A549 (cell line): ENCODE measurements at places on chromosomes 2 and 18.

DNA sequence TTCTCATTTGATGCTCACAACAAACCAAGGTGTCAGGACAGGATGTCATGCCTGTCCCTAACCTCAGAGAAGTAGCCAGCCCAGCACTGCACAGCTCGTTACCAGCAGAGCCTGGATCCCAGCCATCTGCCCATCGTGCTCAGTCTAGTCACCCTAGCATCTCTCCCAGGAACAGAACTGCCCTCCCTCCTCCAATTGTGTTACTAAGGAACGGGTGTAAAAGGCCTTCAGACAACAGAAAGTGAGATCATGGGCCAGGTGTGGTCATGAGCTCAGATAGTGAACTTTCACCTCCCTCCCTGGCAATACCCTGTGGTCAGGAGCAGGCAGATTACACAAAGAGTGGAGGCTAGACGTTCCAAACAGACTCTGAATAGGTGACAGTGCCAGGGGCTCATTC, 111.8 kb upstream of the PPP1CB start:
- DNase-seq: no peak

- no peak for DNase-seq
Observed at GRCh38 chr2:19893520-19894133, 8.2 kb downstream of the TTC32 start.

DNA sequence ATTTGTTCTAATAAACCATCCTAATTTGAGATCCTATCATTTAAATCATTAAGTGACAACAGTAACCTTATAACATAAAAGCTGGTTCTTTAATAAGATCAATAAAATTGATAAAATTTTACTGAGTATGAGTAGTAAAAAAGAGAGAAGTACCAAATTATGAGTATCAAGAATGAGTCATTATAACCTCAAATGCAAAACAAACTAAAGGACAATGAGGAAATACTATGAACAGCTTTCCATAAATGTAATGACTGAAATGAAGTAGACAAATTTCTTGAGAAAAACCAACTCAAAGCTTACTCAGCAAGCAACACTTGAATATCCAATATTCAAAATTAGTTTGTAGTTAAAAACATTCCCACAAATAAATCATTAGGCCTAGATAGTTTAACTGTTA, 433.0 kb downstream of the ZEB2 start:
- no peak for DNase-seq

GRCh38 chr2:8892111-8892510, 54.7 kb upstream of the KIDINS220 start:
- DNase-seq: no peak

- no peak for DNase-seq
Observed at GRCh38 chr18:784470-785172, 27.4 kb downstream of the YES1 start.

DNA sequence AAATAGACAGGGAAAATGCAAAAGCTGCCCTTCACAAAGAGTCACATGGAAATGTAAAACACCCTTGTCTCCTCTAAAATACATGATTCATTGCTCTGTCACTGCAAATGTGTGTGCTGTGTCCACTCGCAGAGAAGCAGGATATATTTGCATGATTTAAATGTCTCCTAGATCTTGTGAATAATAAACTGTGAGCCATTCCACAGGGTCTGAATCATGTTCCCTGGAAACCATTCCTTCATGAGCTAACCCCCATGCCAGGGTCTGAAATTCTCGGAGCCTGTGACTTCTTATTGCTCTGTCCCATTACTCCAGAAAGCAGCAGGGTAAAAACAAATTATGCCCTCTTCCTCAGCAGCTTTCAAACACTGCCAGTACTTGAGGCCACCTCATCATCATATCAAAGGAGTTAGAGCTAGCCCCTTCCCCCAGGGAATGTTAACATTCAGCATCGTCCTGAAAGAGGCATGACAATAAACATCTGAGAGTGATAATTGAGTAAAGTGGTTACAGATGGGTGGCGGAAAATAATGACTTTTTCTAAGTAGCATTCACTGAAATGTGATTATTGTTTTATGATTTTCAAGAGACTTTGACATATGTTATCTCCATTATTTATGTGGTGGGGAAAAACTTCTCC, 11.7 kb upstream of the CNGA3 start:
- DNase-seq: peak; percentile 50

GRCh38 chr2:28778392-28778791, 26.8 kb downstream of the PPP1CB start:
- no peak for DNase-seq

DNA sequence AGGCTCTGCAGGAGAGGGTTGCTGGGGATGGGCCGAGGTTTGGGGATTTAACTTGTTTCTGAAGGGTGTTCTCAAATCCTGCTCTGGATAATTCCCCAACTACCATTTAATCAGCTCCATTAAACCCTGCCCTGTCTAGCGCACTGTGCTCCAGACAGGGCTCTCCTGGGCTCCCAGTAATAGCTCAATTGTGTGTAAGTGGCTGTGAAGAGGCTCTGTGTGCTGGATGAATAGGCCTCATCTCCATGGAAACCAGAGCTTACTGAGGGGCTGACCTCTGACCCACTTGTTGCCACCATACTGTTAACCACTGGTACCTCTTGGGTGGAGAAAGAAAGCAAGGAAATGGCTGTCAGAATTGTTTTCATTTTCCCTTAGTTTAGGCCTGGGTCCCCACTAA, 92.9 kb downstream of the TGOLN2 start:
- no peak for DNase-seq

- no peak for DNase-seq
Observed at GRCh38 chr2:211877061-211877460, 661.5 kb downstream of the ERBB4 start.

GRCh38 chr18:3651266-3651665, 201.3 kb downstream of the TGIF1 start:
- DNase-seq: no peak

- no peak for DNase-seq
Observed at GRCh38 chr18:27778441-27778840, 398.5 kb downstream of the CDH2 start.

- DNase-seq: no peak
Observed at GRCh38 chr2:48395658-48396057, 134.3 kb upstream of the STON1 start.

DNA sequence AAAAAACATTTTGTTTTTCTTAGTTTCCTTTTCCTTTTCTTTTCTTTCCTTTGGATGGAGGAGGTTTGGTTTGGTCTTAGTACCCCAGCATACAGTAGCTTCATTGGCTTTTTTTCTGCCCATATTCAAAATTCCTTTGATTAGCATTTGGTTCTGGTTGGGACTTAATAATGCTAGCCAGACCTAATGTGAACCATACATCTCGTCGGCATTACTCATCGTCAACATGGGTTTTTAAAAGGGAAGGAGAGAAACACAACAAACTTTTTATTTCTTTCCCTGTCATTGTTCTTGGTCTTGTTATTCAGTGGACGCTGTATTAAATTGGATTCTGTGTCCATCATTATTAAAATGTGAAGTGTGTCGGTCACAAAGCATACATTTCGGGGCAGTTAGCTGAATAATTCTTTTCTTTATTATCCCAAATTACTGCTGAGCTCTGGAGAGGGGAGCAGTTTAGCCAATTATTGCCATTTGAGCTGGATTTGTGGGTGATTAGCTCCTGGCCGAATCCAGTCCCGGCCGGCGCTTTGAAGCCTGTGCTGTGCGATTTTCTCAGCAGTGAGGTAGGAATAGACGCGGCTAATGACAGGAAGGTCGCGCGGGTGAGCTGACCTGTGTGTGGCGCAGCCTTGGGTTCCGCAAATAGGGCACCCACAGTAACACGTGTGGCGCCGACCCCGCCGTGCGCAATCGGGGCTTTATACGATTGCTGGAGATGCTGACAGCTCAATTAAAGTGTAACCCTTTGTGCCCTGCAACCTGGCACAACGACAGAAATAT, 303.3 kb downstream of the GBX2 start:
- DNase-seq: no peak

GRCh38 chr2:55159037-55159651, 72.9 kb downstream of the CLHC1 start:
- no peak for DNase-seq

- DNase-seq: no peak
Observed at GRCh38 chr2:157320409-157320808, 5.2 kb downstream of the ERMN start.

DNA sequence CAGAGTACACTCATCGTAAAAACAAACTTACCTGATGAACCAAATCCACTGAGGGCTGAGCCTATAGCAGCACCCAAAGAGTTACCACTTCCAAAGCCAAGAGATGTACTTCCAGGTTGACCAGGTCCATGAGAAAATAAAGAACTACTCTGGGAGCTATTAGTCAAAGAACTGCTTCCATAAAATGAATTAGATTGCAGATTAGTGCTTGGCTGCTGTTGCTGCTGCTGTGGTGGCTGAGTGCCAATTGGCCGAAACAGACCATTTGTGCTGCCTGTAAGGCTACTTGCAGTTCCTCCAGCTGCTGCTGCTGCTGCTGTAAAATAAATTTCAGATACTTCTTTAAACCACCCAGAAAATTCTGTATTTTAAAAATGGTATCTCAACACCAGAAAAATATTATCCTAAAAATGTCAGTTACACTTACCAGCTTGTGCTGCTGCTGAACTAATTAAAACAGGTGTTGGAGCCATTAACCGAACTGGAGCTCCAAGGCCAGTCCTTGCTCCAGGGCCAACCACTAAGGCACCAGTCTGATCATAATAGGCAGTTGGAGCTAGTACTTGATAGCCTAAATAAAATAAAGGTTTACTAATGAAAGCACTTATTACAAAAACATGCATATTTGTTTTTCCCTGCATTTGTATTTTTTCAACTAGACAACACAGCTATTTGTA, 58.1 kb upstream of the SDC1 start:
- no peak for DNase-seq

DNA sequence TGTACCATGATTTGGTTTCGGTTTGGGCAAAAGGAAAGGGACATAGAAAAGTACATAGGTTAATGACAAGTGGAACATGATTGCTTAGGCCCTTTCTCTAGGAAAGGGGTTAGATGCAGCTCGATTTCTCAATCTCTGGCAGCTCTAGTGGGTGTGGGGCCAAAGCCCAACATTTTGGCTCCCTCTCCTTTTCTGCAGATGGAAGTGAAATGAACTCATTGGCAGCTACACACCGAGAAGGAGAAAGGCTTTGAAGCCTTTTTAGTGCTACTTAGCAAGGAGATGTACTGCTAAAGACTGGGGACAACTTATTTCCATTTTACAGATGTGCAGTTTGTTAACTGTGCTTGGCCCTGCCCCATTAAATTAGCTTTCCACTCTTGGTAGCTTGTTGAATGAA, 93.8 kb downstream of the LYPD6B start:
- no peak for DNase-seq

DNA sequence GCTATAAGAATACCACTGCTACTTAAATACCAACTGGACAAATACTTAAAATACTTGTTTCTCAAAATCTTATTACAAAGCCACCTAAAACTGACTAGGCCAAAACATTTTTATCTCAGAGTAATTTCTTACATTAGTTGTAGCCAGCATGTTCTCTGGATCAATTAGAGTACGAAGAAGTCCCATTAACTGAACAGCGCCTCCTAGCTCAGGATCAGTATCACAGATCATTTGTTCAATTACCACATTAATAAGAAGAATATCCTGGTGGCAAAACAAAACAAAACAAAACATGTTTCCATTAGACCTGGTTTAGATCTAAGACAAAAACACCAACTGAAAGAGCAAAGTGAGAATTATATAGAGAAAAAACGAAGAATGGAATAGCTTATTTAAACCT, 36.0 kb downstream of the PPP4R3B start:
- DNase-seq: peak; percentile 51

GRCh38 chr18:54958704-54959625, at the start of gene CCDC68:
Gene CCDC68 (minus strand): TSS chr18:54959461. CDS start chr18:54942791, 16,670 bp downstream.
- DNase-seq: peak; percentile 48
